Hematopoietic multipotent progenitor cell treated with erythropoietin and hydrocortisone succinate and interleukin-3 and kit ligand, for 4 days (in vitro differentiated cells): ENCODE measurements at places on chromosomes 2 and 18.

DNA sequence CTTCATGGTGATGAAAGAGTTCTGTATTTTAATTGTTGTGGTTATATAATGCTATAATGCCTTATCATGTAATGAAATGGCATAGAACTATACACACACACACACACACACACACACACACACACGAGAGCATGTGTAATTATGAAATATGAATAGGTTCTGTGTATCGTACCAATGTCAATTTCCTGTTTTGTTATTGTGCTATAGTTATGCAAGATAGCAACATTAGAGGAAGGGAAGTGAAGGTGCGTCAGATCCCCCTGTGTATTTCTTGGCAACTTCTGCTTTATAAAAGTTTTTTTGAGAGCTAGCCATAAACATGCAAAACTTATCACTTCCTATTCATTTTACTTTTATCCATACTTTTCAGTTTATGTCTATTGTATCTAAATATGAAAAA, 60.7 kb upstream of the ARHGAP15 start:
- DNase-seq: peak; percentile 68

DNA sequence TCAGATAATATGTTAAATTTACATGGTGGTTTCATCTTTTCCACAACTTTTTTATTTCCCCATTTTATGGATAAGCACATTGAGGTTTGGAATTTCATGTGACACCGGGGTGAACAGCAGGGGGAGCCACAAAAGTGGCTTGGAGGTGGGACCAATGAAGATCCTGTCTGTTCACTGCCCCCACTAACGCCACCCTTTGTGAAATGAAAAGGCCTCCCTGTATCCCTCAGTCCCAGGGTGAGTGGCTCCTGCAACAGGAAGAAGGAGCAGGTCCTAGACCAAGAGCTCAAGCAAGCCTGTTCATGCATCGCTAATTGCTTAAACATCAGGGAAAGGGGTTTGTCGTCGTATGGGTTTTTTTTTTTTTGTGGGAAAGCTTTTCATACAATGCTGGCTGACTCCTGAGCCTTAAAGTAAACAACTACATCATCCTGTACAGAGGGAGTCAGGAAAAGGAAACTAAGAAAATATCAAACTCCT, 267.8 kb upstream of the EPAS1 start:
- DNase-seq: no peak

GRCh38 chr2:69560147-69560482, 83.4 kb downstream of the AAK1 start:
- no peak for DNase-seq

GRCh38 chr2:111708476-111709180, 175.4 kb downstream of the ANAPC1 start:
- no peak for DNase-seq

DNA sequence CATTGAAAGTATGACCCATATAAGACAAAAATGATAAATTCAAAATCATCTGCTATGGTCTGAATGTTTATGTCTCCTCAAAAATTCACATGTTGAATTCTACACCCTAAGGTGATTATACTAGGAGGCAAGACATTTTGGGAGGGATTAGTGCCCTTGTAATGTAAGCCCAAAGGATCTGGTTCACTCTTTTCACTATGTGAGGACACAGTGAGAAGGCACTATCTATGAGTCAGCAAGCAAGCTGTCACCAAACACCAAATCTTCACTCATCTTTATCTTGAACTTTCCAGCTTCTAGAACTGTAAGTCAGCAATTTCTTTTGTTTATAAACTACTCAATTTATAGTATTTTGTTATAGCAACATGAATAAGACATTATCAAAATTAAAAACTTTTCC, 284.7 kb upstream of the ZC3H15 start:
- peak; percentile 15 for DNase-seq

DNA sequence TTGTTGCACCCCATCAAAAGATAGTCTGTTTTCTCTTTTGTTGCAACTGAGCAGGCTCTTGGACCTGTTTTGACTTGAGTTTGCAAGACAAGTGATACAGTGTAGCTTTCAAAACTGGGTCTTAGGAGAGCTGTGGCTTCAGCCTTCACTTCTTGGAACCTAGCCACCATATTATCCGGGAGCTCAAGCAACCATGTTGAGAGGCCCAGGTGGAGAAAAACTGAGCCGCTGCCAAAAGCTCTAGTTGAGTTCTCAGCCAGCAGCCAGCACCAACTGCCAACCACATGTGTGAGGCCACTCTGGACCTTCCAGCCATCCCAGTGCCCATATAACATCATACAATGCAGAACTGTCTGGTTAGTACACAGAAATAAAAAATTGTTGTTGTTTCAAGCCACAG, 5.4 kb downstream of the CACNB4 start:
- DNase-seq: peak; percentile 13

DNA sequence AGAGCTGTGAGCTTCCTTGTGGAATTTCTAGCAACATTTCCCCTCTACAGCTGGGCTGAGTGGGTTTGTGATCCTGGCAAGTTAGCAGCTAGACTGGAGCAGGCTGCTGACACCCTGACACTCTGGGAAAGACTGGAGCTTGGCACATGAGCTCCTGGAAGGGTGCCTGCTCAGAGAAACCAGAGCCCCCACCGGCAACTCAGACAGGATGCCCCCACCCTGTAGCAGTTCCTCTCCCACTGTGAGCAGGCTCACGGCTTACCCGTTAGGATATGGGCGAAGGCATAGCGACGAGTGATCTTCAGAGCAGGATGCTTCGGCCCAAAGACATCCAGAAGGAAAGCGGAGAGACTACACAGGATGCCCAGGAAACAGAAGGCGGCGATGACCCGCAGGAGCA, 11.2 kb downstream of the TMEM127 start:
- no peak for DNase-seq

DNA sequence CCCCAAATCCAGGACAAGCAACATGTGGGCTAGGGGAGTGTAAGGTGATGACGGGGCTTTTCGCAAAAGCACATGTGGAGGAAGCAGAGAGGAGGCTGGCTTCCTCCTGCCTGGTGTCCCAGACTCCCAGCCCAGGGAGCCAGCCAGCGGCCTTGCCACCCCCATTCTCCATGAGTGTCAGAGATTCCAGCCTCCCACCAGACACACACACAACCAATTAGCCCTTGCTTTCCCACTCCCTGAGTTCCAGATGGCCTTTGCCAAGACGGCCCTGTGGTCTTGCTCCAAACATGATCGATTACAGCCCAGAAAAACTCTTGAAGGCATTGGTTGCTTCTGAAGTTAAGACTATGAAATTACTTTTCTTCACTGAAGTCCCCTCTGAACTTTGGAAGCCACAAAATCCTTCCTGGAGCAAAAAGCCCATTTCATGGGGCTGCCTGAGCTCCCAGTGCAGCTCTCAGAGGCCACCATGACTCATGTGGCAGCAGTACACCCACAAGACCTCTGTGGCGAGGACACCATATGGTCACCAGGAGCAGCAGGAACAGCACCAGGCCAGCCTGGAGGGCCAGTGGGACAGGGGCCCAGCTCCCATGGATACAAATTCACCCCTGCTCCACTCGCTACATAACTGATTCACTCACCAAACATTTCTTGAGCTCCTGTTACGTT, 69.1 kb upstream of the PID1 start:
- DNase-seq: no peak

GRCh38 chr2:237652181-237652580, 24.8 kb downstream of the LRRFIP1 start:
- DNase-seq: no peak

- no peak for DNase-seq
These were observed 9.1 kb downstream of the MFSD6 start for GRCh38 chr2:190417045-190417842.

GRCh38 chr2:15142069-15142689, 419.0 kb downstream of the NBAS start:
- peak; percentile 73 for DNase-seq

- DNase-seq: no peak
These were observed 29.4 kb downstream of the STAT1 start for GRCh38 chr2:190984595-190984994.

DNA sequence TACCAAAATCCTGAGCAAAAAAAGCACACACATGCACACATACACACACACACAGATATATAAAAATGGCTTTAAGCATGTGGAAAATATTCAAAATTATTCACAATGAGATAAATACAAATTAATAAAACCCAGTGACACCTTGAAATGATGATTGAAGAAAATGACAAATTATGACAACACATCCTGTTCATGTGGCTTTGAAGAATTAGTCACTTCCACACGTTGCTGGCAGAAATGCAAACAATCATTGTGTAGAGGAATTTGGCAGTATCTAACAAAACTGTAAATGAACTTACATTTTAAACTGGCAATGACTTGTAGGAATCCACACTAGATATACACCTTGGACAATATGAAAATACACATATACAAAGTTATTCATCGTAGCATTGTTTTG, 95.8 kb upstream of the RGPD4 start:
- DNase-seq: peak; percentile 22

DNA sequence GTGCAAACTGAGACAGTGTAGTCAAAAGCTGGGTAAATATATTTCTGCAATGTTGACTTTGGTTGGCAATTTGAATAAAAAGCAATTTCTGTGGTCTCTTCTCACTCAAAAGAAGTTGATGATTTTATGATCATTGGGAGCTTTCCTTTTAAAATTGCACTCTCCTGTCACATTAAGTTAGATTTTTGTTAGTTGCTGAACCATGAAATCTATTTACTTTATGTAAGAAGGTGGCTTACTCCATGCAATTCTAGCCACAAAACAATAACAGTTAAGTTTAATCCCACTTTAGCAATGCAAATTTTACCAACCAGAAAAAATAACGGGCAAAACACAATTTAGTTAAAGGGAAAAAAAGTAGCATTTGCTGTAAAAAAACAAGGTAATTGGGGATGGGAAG, 48.3 kb downstream of the DLGAP1 start:
- DNase-seq: no peak

- peak; percentile 58 for DNase-seq
These were observed 767 bp upstream of the NPPC start for GRCh38 chr2:231926761-231927565.

GRCh38 chr2:131143803-131144202, 38.7 kb downstream of the PLEKHB2 start:
- no peak for DNase-seq

DNA sequence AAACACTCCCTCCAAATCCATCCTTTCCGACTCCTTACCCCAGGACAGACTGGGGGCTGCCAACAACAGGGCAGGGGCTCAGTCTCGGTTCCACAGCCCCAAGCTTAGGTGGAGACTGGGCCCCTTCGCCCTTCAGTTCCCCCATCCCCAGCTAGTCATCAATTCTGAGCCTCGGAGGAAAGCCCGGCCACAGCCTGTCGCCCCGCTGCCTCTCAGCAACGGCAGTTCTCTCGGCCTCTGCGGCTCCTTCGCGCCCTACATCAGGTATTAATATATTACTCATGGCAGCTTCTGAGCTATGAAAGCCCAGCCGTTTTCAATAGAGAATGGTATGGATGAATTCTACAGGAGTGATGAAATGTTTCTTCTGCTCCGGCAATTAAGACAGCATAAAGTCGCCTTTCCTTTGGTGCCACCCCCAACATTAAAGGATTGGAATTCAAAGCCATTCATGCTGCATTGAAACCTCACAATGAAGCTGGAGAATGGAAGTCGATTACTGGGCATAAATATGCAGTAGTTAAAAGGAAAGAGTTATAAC, 2.8 kb downstream of the HDAC4 start:
- DNase-seq: no peak

GRCh38 chr18:77433076-77433475, 183.4 kb downstream of the GALR1 start:
- no peak for DNase-seq

- DNase-seq: no peak
These were observed 77.2 kb downstream of the NEURL3 start for GRCh38 chr2:96427917-96428316.

- DNase-seq: no peak
These were observed 54.0 kb upstream of the NOSTRIN start for GRCh38 chr2:168748461-168748860.

DNA sequence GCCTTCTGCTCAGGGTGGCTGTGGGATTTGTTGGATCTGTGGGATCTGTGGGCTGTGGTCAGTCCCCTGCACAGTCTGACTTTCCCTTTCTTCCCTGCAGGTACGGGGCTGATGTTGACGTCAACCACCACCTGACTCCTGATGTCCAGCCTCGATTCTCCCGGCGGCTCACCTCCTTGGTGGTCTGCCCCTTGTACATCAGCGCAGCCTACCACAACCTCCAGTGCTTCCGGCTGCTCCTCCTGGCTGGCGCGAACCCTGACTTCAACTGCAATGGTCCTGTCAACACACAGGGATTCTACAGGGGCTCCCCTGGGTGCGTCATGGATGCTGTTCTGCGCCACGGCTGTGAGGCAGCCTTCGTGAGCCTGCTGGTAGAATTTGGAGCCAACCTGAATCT, 17.5 kb downstream of the ASB1 start:
- DNase-seq: no peak

DNA sequence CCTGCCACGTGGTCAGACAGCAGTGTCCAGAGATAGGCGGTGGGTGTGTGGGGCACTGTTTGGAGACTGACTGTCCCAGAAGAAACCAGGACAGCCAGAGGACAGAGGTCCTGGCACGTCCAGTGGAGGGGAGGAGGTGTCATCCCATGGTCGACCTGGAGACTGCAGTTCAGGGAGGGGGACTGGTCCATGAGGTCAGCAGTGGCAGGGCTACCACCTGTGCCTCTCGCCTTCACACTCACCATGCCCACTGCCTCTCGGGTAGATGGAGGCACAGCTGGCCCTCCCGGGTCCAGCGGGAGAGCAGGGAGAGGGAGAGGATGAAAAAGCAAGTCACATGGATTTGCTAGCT, 53.9 kb downstream of the INHBB start:
- no peak for DNase-seq

GRCh38 chr2:30820381-30821055, 13.3 kb upstream of the CAPN13 start:
- DNase-seq: no peak
